ENCODE measurements at places on chromosomes 12 and 14. TPM values are rescaled to one million over a fixed set of nuclear protein-coding genes. Genes with fewer than 3 reads are reported as not detected.

The SLC10A1 gene
- total RNA-seq, result not detected

GRCh38 chr14:47674148-47674542 lies 1.3 kb downstream of the MDGA2 start:
- DNase-seq, result no peak

DNA sequence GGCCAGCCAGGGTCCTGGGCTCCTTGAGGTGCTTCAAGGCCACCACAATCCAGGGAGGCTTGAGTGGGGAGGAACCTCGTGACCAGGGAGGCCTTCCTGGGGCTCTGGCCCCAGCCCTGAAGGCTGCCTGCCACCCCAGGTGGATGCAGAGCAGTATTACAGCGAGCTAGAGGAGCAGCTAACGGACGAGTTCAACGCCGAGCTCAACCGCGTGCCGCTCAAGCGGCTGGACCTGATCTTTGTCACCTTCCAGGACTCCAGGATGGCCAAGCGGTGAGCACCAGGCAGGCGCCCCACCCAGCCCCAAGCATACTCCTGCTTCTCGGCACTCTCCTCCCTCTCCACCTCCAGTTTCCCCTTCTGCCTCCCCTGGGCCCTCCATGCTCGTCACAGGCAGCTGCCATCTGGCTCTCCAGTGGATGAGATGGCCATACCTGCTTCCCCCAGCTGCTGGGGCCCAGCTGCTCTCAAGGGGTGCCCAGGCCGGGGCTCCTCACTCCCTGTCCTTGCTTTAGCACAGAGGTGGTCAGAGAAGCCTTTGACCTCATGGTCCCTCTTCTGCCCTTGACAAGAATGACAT lies 30.6 kb downstream of the NGB start:
- DNase-seq, result no peak

The LBHD2 gene
- not detected for total RNA-seq

GRCh38 chr14:62234849-62235248 lies 472.6 kb downstream of the SNAPC1 start:
- no peak for DNase-seq

The SNRPF gene
- 9.4 TPM for total RNA-seq

DNA sequence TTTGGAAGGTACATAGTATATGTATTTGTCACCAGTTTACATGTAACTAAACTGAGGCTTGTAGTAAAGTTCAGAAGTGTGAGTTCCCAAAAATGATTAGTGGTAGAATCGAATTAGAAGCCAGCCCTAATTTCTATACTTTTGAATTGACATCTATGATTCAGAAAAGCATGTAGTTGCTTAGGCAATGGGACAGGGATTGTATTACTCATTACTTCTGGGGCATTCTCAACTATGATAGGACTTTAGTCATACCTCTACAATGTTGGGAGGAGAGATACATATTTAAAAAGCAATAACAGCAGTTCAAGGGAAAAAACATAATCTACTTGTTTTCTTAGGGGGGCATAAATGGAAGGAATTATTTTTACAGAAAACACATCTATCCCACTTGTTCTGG lies 277.9 kb upstream of the E2F7 start:
- DNase-seq, result no peak

The ADAM21 gene
- 0.19 TPM for total RNA-seq

The BMAL2 gene
- total RNA-seq, result 30.1 TPM
